Motor neuron (in vitro differentiated cells): ENCODE measurements at places on chromosomes 4 and X.

DNA sequence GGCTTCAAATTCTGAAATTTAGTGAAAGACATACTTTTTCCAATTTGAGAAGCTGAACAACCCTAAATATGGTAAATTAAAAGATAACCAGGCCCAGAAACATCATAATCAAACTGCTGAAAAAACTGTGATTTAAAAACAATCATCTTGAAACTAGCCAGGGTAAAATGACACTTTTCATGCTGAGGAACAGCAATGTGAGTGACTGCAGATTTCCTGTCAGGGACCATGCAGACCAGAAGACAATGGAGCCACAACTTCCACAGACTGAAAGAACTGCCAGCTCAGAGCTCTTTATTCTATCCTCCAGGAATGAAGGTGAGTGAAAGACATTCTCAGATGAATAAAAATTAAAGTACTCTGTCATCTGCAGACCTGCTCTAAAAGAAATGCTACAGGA lies 73.3 kb downstream of the NAT8L start:
- ATAC-seq = no peak

DNA sequence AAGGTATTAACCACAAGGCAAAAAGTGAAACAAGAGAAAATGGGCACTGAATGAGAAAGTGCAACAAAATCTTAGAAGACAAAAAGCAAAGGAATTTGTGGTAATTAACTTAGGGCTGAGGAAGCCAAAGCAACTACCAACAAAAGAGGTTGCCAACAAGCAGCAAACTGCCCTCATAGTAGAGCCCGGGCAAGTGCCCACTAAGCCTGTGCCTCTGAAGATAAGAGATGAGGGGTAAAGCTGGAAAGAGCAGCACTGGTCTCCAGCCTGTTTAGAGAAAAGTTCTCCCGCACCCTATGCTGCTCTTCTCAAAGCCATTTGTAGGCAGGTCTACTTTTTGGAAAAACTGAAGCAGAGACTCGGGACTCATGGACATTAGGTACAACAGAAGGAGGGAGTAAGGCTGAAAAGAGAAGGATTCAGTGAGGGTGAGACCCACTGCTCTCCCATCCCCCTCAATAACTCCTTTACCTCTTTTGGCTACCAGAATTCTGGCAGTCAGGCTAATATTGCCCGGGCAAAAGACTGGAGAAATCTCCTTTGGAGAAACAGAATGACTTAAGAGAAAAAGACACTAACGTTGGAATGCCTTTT lies 29.6 kb upstream of the KCNE5 start:
- ATAC-seq = no peak

DNA sequence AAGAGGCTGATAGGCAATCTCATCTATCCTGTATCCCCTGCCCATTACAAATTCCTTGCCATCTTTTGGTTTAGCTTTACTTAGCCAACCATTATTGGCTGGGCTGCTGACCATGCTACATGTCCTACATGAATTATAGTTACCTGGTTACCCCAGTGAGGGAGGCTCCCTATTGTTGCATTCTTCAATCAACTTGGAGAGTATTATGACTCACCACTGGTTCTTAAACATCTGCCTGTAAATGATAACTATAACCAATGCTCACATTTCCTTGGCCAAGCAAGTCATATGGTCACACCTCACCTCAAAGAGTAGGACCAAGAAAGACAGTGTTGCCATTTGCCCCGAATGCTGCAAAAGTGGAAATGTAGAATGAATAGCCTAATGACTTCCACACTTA lies 297.6 kb downstream of the IL15 start:
- no peak for ATAC-seq

DNA sequence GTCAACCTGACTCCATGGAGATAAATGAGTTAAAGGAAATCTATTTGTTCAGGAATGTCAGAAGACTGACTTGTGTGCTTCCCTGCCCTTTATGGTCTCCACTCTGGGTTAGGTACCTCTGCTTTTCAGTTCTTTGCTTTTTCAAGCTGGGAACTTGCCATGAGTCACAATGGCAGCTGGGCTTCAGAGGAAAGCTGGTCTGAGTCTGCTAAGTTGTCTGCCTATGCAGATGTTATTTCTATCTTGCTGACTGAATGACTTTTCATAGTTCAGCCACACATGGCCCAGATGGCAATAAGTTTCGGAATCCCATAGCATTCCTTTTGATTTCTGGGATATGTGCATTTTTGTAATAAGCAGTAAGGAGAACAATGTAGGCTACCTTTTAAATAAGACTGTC lies 337.9 kb upstream of the FGF13 start:
- ATAC-seq = peak; percentile 74

GRCh38 chr4:2348786-2349185 lies 69.7 kb downstream of the ZFYVE28 start:
- ATAC-seq = no peak

GRCh38 chr4:156512622-156513021 lies 459.0 kb downstream of the PDGFC start:
- ATAC-seq = no peak

DNA sequence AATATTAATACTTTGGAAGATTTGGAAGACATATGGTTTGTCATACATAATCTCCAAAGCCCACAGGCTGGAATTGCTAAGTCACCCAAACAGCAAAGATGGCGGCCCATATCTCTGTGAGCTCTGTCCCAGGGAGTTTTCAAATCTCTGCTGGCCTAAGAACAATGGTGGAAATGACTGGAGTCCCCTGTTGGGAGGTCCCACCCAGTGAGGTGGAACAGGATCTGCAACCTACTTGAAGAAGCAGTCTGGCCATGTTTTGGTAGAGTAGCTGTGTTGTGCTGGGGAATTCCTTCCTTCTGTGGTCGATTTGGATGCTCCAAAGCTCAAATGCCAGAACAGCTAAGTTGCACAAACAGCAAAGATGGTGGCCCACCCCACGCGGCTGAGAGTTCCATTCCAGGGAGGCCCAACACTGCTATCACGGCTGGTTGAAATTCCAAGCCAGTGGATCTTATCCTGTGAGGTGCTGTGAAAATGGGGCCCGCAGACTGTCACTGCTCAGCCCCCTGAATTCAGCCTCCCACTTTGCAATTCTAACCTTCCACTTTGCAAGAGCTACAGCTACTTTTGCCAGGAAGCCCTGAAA lies 3.2 kb upstream of the UGT2B7 start:
- ATAC-seq = no peak

DNA sequence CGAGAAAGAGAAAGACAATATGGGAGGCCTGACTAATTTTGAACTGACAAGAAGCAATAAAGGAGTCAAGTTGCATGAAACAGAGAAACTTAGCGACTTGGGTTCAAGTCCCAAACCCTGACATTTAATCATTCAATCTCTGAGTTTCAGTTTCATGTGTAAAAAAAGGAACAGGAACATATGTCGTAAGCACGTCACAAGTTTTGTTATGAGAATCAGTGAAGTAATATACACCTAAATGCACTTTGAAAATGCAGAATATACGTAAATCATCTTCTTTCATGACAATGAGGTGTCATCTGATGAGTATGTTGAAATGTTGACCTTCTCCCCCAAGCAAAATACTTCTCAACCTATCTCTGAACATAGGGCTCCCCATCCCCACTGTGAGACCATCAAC lies 10.4 kb downstream of the ACOT9 start:
- no peak for ATAC-seq

DNA sequence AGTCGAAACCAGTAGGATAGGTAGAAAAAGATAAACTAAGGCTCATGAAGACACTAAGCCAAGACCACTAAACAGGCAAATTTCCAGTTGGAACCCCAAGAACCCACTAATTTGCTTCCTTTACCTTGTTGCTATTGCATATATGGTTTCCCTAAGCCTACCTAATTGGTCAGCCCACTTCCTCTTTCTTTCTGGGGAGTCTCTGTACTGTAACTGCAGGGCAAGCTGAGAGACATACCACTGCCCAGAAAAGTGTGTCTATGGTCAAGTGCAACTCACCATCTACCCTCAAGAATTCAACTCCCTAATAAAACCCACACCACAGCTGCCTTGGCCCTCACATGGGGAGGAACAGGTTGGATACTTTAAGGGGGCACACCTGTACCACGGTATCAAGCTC lies 28.6 kb downstream of the IDS start:
- no peak for ATAC-seq

GRCh38 chrX:649166-649565 lies 18.6 kb downstream of the SHOX start:
- ATAC-seq = no peak

- no peak for ATAC-seq
Observed at GRCh38 chrX:78123190-78123589, 16.3 kb downstream of the TAF9B start.

DNA sequence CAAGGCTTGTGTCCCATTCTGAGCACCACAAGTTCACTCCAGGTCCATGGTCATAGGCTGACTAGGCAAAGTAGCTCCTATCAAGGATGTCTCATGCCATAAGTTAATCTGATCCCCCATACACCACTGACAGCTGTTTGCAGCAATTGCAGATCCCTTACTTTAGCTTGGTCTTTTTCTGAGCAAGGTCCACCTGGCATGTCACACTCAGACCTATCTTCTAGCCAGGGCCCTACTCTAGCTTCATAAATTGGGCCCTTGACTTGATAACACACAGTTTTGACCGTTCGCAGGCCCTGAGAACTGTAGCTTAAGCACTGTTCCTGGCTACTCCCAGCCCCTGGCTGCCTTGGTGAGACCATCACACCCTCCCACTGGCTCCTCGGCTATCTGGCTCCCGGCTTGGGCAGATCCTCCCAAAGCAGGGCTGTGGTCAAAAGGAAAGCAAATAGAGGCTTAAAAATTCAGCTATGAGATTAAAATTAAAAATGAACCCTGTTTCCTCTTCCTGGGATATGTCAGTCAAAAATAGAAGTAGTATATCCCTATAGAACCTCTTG lies 427.4 kb downstream of the RAB28 start:
- ATAC-seq = peak; percentile 24

DNA sequence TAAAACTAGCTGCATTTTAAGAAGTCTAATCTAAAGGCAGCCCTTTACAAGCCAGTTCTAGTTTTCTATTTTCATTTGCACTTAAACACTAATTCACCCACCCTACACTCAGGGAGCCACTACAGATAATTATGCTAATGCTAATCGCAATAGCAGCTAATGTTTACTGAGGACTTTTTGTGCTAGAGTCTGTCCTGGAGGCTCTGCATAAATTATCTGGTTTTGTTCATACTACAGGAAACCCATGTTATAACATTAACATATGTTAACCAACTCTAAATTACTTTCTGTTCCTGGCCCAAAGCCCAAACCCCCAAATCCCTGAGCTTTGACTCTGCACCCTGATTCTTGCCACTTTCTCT lies 480 bp upstream of the RADX start:
- ATAC-seq = peak; percentile 49

DNA sequence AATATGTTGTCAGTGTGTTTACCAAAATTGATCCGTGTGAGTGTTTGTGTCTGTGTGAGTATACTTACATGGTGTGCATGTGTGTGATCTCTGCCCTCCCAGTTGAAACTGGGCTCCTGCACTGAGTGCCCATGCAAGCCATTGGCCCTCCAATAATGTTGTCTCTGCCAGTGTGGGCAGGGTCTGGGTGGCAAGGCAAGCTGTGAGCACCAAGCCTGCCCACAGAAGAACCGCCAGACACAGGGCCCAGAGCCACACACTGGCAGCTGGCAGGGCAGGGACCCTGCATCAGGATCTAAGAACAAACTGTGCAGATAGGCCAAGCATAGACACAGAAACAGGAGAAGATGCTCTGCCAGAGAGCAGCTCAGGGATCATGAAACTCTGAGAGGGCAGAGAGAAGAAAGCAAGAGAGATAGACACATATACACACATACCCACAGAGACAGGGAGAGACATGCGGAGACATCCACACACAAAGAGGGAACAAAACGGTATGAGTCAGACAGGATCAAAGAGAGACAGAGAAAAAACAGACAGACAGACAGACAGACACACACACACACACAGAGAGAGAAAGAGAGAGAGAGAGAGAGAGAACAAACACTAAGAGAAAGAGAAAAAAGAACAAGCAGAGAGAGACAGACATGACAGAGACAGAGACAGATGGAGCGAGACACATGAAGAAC lies 555.0 kb downstream of the MID1IP1 start:
- ATAC-seq = no peak

DNA sequence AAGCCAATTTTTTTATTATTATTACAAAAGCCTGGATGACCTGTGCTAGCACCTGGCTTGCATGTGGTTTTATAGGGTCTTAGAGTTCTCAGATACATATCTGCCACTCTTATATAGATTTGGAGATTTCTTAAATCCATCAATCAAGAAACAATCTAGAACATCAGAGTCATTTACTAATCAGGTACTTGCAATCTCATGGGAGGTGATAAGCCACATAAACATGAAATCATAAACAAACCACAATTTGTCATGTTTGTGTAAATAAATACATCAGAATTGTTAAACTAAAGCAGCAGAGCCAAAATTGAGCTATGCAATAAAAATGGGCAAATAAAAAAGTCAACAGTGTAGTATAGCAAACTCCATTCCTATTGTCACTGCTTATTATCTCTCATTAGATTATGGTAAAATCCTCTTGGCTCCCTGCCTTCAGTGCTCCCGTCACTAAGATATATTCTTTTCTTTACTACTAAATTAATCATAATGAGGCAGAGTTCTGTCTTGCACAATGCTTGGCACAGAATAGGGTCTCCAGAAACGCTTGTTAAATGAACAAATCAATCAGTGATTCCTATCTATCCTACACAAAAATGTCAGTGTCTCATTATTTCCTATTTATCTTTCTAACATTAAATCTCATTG lies 108.7 kb upstream of the TTC29 start:
- no peak for ATAC-seq

GRCh38 chrX:69072486-69073006 lies 92.7 kb downstream of the PJA1 start:
- no peak for ATAC-seq

DNA sequence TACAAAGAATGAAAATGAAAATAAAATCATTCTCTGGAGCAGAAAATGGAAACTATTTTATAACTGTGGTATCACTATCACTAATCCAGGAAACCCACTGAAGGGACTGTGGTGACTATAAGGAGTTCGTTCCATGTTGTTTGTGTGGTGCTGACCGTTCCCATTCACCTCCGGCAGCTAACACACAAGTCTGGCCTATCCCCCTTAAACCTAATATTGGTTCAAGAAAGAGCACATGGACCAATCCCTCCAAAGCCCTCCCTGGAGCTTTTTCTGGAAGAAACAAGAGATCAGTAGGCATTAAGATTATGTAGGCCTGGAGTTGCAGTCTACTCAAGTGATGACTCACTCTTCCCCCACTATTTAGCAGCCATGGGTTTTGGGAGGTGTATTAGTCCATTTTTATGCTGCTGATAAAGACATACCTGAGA lies 25.9 kb upstream of the FAM241A start:
- ATAC-seq = no peak

DNA sequence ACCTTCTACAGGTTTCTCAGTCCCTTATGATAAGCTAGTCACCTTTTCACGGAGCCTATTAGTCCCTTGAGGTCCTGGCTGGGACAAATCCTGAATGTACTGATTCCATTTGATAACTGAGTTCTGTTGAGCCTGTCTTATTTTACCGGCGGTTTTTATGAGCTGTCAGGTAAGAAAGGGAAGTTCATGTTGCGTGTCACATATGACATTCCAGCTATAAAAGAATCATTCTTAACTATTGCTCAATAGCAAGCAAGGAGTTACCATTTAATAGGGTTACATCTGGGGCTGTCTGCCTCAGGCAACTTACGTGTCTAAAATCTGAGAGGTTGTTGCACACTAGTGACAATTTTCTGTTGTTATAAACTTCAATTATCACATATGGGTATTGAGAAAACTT lies 394.6 kb downstream of the TECRL start:
- ATAC-seq = no peak
